ENCODE measurements at places on chromosomes 16 and 17. TPM values are rescaled to one million over a fixed set of nuclear protein-coding genes. Genes with fewer than 3 reads are reported as not detected.

The PYDC1 gene
- not detected for total RNA-seq

The SNX20 gene
- 6.9 TPM for total RNA-seq

The FLII gene
- total RNA-seq, result 198 TPM

The ABCA10 gene
- 31.2 TPM for total RNA-seq

The MEAK7 gene
- total RNA-seq, result 9.1 TPM

The PLA2G10 gene
- not detected for total RNA-seq

The CBFB gene
- total RNA-seq, result 77.6 TPM

The TK1 gene
- 2.4 TPM for total RNA-seq

The SULT1A1 gene
- 44.1 TPM for total RNA-seq

The SKAP1 gene
- total RNA-seq, result 1.9 TPM

The MPV17L gene
- total RNA-seq, result 7.5 TPM

The MYL11 gene
- total RNA-seq, result not detected

The KCNG4 gene
- total RNA-seq, result not detected

The MYO15B gene
- total RNA-seq, result 58.4 TPM

The ITGAD gene
- 0.47 TPM for total RNA-seq

The SCNN1B gene
- total RNA-seq, result 4.9 TPM

The GSDMA gene
- total RNA-seq, result 0.72 TPM

The KRTAP9-4 gene
- not detected for total RNA-seq

The C16orf96 gene
- 0.19 TPM for total RNA-seq

The GUCY2D gene
- not detected for total RNA-seq

The FOXN1 gene
- not detected for total RNA-seq

The ZNF75A gene
- 18.7 TPM for total RNA-seq

The ANKRD40CL gene
- total RNA-seq, result not detected

The ZC3H18 gene
- total RNA-seq, result 10.6 TPM

The CCDC40 gene
- total RNA-seq, result 3.5 TPM

The LHX1 gene
- total RNA-seq, result not detected

The CYB5B gene
- 32.0 TPM for total RNA-seq

The SLC35G6 gene
- not detected for total RNA-seq

The LPO gene
- total RNA-seq, result not detected

The SMIM36 gene
- not detected for total RNA-seq

Data from omental fat pad (tissue), 4 donors.